ENCODE measurements at places on chromosomes 6 and 20. TPM values are rescaled to one million over a fixed set of nuclear protein-coding genes. Genes with fewer than 3 reads are reported as not detected.

Gene HLA-DMB
- total RNA-seq = 7.9 TPM

Gene HLA-DRB1
- 14.3 TPM for total RNA-seq

Gene NOX3
- not detected for total RNA-seq

Gene PI3
- not detected for total RNA-seq

Gene SAMD5
- not detected for total RNA-seq

Gene ANKRD66
- total RNA-seq = not detected

Gene ELOVL4
- total RNA-seq = 2.7 TPM

Gene HS3ST5
- total RNA-seq = not detected

Gene GPX6
- total RNA-seq = not detected

Gene FOXP4
- total RNA-seq = 7.4 TPM

Gene XKR7
- not detected for total RNA-seq

Gene TNF
- total RNA-seq = 28.2 TPM

Gene TPD52L1
- total RNA-seq = 0.33 TPM

Gene UST
- total RNA-seq = 7.0 TPM

Gene EFCAB8
- total RNA-seq = 1.5 TPM

Gene GSTA2
- total RNA-seq = not detected

Gene MEP1A
- total RNA-seq = not detected

Gene RSPO3
- total RNA-seq = not detected

Gene SLC2A4RG
- 124 TPM for total RNA-seq

Gene FAM162B
- total RNA-seq = not detected

Gene OOEP
- total RNA-seq = not detected

Gene PRL
- not detected for total RNA-seq

Gene CRISP2
- not detected for total RNA-seq

Gene ULBP3
- total RNA-seq = not detected

Gene TOX2
- total RNA-seq = 0.33 TPM

Gene SPEF1
- not detected for total RNA-seq

Gene RNF182
- not detected for total RNA-seq

Gene RIMS4
- not detected for total RNA-seq

Gene GPLD1
- 1.4 TPM for total RNA-seq

Gene ELOVL2
- total RNA-seq = not detected

Gene HSPA12B
- not detected for total RNA-seq

Gene AVP
- total RNA-seq = not detected

Gene HSP90AB1
- 324 TPM for total RNA-seq

Gene SMLR1
- total RNA-seq = not detected

Gene TCF21
- total RNA-seq = not detected

Gene JPH2
- total RNA-seq = not detected

Gene CASP8AP2
- 59.4 TPM for total RNA-seq

Gene CPXM1
- not detected for total RNA-seq

Gene TOMM6
- 126 TPM for total RNA-seq

Gene PHF20
- 82.3 TPM for total RNA-seq

Gene MPC1
- total RNA-seq = 34.7 TPM

Gene SUMO4
- total RNA-seq = 6.8 TPM

Gene KCNQ2
- total RNA-seq = not detected

Gene PPARD
- total RNA-seq = 38.7 TPM

Gene TGM2
- total RNA-seq = 0.67 TPM

Gene EYS
- total RNA-seq = not detected

Gene MYLK4
- 0.42 TPM for total RNA-seq

Gene POM121L2
- total RNA-seq = not detected

Gene SOBP
- total RNA-seq = not detected

Gene TMEM200A
- 1.2 TPM for total RNA-seq

Gene TPBG
- total RNA-seq = 1.00 TPM

Gene LHFPL5
- not detected for total RNA-seq

Gene MCHR2
- not detected for total RNA-seq

Gene RAET1L
- not detected for total RNA-seq

Gene SRC
- total RNA-seq = 4.5 TPM

Gene RIPPLY2
- total RNA-seq = not detected

Gene EPPIN
- total RNA-seq = not detected

Gene ATP6V1G2
- total RNA-seq = 6.0 TPM

Gene OLIG3
- not detected for total RNA-seq

Gene LY6G6D
- total RNA-seq = not detected

All from CD4-positive, alpha-beta memory T cell (primary cell).